ENCODE measurements at places on chromosomes 13 and 19.

GRCh38 chr19:54893406-54893805 is 12.5 kb upstream of the NCR1 start:
- no peak for DNase-seq

- DNase-seq: no peak
These were observed 172.4 kb downstream of the KDM4B start for GRCh38 chr19:5141129-5141849.

DNA sequence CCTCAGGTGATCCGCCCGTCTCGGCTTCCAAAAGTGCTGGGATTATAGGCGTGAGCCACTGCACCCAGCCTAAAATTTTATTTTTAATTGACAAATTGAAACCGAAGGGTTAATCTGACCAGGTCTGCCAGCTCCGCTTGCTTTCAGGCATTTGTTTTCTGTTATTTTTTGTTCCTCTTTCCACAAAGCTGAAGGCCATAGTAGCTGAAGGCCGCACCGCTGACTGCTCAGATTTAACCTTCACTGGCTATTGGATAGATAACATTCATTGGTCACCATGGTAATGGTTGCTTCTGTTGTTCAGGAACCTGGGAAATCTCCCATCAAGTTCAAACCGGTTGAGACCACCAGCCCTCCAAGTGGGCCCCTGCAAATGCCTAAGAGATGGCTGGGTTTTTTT is 124.5 kb upstream of the USP29 start:
- no peak for DNase-seq

- DNase-seq: no peak
These were observed 180.3 kb upstream of the ZNF507 start for GRCh38 chr19:32165141-32165540.

DNA sequence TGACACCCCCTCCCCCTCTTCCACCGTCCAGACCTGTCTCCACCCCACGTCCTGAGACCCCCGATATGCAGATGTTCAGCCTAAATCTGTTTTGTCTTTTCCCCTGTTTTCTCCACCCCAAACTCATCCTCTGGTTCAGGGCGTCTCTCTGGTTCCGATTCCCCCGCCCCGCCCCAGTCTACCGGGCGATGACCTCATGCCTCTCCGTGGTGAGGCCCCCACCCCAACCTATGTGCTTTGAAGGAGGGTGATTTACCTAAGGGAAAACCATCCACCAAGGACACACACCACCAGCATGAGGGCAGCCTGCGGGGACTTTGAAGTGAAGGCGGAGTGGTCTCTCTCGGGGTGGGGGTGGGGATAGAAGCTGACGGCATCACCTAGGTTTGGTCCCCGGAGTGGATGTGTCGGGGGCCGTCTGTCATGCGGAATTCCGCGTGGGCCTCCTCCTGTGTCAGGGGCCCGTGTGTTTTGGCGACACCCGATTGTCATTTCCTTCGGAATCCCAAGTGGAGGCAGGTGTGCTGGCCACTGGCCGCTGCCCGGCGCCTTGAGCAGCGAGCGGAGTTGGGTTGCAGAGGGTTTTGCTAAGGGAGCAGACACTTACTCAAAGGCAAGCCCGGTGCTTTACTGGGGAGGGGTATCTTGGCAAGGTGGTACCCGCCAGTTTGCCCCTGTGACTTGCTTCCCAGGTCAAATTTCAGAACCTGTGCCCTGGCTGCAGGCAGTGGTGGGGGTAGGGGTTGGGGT is 1.4 kb downstream of the FZR1 start:
- no peak for DNase-seq

DNA sequence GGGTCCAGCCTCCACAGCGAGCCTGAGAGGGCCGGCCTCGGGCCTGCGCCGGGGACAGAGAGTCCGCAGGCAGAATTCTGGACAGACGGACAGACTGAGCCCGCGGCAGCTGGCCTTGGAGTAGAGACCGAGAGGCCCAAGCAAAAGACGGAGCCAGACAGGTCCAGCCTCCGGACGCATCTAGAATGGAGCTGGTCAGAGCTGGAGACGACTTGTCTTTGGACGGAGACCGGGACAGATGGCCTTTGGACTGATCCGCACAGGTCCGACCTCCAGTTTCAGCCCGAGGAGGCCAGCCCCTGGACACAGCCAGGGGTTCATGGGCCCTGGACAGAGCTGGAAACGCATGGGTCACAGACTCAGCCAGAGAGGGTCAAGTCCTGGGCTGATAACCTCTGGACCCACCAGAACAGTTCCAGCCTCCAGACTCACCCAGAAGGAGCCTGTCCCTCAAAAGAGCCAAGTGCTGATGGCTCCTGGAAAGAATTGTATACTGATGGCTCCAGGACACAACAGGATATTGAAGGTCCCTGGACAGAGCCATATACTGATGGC is 490 bp downstream of the ITPKC start:
- peak; percentile 39 for DNase-seq

DNA sequence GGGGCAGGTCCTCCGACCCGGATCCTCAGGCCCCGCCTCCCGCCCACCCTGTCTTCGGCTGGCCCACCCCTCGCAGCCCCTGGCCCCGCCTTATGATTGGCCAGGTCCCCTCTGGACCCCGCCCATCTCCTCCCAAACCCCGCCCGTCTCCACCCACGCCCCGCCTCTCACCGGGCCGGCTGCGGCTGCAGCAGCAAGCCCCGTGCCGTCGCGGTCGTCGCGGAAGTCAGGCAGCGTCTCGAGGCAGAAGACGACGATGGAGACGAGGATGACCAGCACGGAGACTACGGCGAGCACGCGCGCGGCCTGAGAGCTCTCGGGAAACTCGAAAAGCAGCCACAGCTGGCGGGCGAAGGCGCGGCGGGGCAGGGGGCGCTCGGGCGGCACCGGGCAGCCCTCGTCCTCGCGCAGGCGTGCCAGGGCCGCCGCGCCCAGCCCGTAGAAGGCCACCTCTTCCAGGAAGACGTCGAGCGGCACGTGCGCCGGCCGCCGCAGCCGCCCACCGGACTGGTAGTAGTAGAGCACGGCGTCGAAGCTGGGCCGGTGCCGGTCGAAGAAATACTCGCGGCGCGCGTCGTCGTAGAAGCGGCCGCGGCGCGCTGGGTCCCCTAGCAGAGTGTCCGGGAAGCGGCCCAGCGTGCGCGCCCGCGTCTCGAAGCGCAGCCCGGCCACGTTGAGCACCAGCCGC is 495 bp downstream of the KCNA7 start:
- DNase-seq: no peak

- no peak for DNase-seq
These were observed 31.7 kb upstream of the CYP4F8 start for GRCh38 chr19:15583346-15583745.

DNA sequence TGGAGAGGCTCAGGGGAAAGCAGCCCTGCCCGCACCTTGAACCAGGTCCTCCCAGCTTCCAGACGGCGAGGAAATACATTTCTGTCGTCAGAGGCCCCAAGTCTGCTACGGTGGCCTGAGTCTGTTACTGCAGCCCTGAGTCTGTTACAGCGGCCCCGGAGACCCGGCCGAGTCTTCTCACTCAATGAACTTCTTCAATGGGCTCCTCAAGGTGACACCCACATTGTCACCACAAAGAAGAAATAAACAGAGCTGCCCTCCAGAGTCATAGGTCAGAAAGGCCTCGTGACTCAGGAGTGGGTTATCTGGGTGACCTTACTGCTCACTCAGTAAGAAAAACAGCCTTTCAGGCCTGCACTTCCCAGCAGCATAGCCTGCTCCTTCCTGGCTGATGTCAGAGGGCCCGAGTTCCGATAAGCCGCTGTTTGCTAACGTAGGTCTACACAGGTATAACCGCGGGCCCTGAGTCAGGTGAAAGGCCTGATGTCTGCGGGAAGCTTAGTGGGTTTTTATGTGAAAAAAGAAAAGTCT is 66.9 kb upstream of the TM9SF2 start:
- DNase-seq: no peak

GRCh38 chr13:47865883-47866282 is 135.2 kb downstream of the SUCLA2 start:
- no peak for DNase-seq

DNA sequence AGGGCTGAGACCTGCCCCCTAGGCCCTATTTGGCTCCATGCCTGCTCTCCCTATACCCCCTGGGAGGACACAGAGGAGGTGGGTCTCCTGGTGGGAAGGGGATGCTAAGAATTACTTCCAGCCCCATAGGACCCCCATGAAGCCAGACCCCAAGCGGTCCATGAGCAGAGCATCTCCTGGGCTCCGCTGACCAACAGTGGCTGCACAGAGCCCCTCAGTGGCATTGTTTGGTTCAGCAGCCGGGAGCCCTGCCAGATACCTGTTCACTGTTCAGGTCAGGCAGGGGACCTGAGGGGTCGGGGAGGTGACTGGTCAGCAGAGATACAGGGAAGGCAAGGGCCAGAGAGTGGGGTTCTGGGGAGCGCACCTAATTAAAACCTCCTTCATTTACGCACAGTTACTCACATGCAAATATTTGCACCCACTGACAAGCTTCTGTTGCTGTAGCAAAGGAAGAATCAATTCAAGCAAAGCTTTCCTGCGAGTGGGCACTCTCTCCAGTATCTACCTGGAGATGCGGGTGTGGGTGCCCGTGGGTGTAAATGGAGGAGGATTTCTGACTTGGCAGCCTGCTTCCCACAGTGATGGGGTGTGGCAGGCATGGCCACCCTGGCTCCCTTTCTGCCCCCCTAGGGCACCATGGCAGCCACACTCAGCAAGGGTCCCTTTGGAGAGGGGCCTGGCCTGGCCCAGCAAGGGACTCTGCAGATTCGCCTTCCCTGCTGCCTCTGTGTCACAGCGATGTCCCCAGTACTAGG is 83.5 kb downstream of the CHST8 start:
- no peak for DNase-seq

DNA sequence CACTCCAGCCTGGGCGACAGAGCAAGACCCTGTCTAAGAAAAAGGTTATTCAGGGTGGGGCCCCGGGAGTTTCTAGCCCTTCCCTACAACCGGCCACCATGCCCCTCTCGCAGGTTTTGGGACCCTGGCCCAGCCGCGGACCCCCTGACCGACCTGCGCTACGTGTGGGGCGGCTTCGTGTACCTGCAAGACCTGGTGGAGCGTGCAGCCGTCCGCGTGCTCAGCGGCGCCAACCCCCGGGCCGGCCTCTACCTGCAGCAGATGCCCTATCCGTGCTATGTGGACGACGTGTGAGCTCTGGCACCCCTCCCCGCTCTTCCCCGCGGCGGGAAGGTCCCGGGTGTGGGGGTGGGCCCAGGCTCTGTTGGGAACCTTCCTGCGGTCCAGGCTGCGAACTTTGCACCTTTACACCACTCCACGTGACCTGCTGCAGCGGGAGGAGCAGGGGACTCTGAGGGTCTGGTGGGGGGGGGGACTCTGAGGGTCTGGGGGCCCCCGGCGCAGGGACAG is 6.3 kb downstream of the ABCA7 start:
- no peak for DNase-seq

GRCh38 chr19:33387351-33388230 is 14.1 kb downstream of the CEBPG start:
- DNase-seq: no peak

DNA sequence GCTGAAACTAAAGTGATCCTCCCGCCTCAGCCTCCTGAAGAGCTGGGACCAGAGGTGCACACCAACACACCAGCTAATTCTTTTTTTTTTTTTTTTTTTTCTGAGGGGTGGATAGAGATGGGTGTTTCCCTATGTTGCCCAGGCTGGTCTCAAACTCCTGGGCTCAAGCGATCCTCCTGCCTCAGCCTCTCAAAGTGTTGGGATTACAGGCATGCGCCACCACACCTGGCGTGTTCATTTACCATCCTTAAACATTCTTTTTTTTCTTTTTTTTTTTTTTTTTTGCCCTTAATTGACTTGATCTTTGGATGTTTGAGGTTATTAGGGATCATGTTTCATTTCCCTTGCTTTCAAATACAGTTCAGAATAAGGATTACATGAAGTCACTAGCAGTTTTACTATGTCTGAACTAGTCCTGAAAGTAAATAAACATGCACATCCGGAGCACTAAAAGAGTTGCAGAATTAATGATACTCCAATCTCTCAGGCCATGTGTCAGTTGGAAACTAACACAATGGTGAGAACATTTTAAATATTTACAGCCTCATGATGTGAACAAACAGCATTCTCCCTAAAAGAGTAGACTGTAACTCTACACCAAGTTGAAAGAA is 10.2 kb downstream of the UTP14C start:
- peak; percentile 17 for DNase-seq

- DNase-seq: peak; percentile 95
These were observed 228.5 kb upstream of the ARGLU1 start for GRCh38 chr13:106796280-106797047.

- DNase-seq: no peak
These were observed 919 bp upstream of the ADAMTS10 start for GRCh38 chr19:8611391-8611876.

DNA sequence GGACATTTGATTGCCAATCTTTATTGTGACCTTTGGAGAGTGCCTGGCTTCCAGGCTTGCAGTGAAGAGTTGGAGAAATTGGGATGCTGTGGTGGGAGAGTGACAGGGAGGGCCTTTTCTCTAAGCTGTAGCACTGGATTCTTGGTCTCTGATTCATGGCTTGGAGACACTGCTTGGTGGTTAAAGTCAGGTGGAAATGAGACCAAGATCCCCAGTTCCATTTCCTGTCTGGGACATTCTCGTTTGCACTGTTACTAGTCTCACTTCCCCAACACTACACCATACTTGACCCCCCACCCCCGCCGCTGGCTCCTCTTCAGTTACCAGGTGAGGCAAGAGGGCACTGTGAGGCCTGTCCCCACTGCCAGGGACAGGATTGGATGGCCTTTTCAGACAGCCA is 2.9 kb downstream of the SUPT5H start:
- DNase-seq: no peak

DNA sequence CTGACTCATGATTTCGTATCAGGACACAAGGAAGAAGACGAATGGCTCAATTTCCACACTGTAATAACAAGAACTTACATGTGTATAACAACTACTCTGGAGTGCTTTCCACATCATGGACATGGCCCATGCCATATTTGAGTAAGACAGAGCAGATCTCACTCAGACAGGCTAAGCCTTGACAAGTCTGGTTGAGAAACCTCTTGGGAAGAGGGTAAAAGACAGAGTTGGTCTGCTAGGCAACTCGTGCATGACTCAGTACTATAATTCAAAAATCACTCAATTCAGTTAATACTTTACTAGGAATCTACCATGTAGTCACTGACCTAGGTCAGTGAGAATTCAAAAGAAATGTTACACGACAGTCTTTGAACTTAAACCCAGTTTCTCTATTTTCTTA is 5.7 kb upstream of the THSD1 start:
- no peak for DNase-seq

DNA sequence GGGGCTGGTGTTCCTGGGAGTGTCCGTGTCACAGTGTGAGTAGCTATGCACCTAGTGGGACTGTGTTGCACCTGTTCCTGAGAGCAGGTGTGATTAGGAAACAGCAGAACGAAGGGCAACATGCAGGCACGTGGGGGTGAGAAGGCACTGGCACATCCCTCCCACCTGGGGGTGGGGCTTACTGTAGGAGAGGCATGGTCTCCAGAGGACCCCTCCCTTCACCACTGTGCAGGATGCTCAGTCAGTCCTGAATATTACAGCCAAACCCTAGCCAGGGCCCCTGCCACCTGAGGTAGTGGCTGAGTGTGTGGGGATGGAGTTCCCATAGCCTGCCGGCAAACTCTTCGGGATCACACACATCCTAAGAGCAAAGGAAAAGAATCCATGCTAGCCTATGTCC is 99.2 kb downstream of the ZDHHC20 start:
- no peak for DNase-seq
